ENCODE measurements at places on chromosomes 1 and 21. TPM values are rescaled to one million over a fixed set of nuclear protein-coding genes. Genes with fewer than 3 reads are reported as not detected.

ADARB1 gene
- 14.5 TPM for total RNA-seq

SH2D1B gene
- total RNA-seq: not detected

ITGB2 gene
- 0.43 TPM for total RNA-seq

GPR61 gene
- not detected for total RNA-seq

C1orf226 gene
- under 0.01 TPM for total RNA-seq

MAP3K21 gene
- total RNA-seq: 1.3 TPM

AK5 gene
- total RNA-seq: 123 TPM

NBPF20 gene
- 2.6 TPM for total RNA-seq

DNALI1 gene
- total RNA-seq: 7.1 TPM

SLC2A5 gene
- total RNA-seq: 2.2 TPM

SPRR2B gene
- not detected for total RNA-seq
